ENCODE measurements at places on chromosomes 1 and 21.

GRCh38 chr1:199205740-199206441 lies 567.1 kb downstream of the PTPRC start:
- DNase-seq = no peak

GRCh38 chr1:12539705-12540579 lies 78.1 kb downstream of the DHRS3 start:
- no peak for DNase-seq

GRCh38 chr1:116873680-116874271 lies 35.9 kb upstream of the PTGFRN start:
- DNase-seq = no peak

DNA sequence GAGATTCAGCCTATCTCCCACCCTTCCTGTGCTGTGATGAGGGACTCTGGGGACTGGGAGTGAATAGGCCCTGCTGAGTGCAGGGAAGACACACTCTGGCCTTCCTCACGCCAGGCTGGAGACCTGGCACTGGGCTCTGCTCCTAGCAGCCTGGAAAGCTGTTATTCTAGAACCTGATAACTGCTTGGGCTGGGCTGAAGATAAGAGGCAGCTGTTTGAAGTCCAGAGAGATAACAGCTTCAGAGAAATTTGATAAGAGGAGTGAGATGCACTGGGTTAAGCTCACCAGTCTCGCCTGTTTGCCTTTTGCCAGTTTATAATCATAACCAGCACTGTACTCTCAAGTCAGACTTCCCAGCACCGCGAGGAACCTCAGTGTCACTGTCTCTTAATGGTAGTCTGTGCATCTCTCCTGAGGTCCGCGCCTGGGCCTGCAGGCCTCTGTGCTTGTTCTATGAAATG lies 46.6 kb upstream of the GPR37L1 start:
- no peak for DNase-seq

GRCh38 chr1:87176514-87176913 lies 152.2 kb upstream of the LMO4 start:
- no peak for DNase-seq

GRCh38 chr1:219460896-219461815 lies 151.7 kb downstream of the ZC3H11B start:
- DNase-seq = no peak

Measured in stimulated activated CD4-positive, alpha-beta T cell treated with anti-CD3 and anti-CD28 coated beads, Interleukin-12 subunit alpha, Interleukin-12 subunit beta, amount 100 ng/mL, for 48 hours (primary cell).